Thoracic aorta endothelial cell (primary cell): ENCODE measurements at places on chromosomes 16 and 17. TPM values are rescaled to one million over a fixed set of nuclear protein-coding genes. Genes with fewer than 3 reads are reported as not detected.

ITGAX gene
- 0.27 and 2.9 TPM in 2 replicates for total RNA-seq

TNFRSF17 gene
- total RNA-seq = not detected in 2 replicates

TBC1D3K gene
- not detected in 2 replicates for total RNA-seq

CCL8 gene
- total RNA-seq = not detected in 2 replicates

METTL22 gene
- total RNA-seq = 29.0 and 30.2 TPM in 2 replicates

DRC7 gene
- 0.07 TPM in 1 of 2 replicates, not detected in the other for total RNA-seq

SEPTIN12 gene
- not detected in 2 replicates for total RNA-seq

P2RX5 gene
- 0.27 and 1.7 TPM in 2 replicates for total RNA-seq

CES4A gene
- 0.93 and 1.6 TPM in 2 replicates for total RNA-seq

EFCAB13 gene
- total RNA-seq = 6.0 and 7.0 TPM in 2 replicates

KRT13 gene
- total RNA-seq = not detected in 2 replicates

PRSS22 gene
- total RNA-seq = not detected in 2 replicates

PRKCA gene
- total RNA-seq = 26.4 and 31.1 TPM in 2 replicates

CCL4 gene
- not detected in 2 replicates for total RNA-seq

TEKT1 gene
- total RNA-seq = not detected in 2 replicates

ST6GALNAC1 gene
- total RNA-seq = not detected in 2 replicates
